Activated CD4-positive, CD25-positive, alpha-beta regulatory T cell (primary cell): ENCODE measurements at places on chromosomes 3 and 15.

- no peak for DNase-seq
These were observed 236.9 kb upstream of the BHLHE40 start for GRCh38 chr3:4742359-4742758.

DNA sequence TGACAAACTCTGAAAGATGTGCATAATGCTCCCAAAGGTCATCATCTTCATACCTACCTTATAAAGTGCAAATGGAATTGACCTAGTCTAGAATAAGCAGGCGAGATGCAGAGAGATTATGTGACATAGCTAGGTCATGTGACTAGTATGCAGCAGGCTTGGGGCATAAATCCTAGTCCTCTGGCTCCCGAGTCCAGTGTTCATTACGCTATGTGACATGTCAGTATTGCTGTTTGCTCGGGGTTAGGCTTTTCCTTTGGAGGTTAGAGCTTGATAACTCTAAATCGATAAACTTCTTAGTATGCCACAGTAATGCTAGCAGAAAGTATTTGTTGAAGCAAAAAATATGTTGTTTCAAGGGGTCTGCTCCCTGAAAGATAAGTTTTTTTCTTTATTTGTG lies 481.7 kb upstream of the TPRG1 start:
- DNase-seq: no peak

GRCh38 chr15:44545913-44546802 lies 9.2 kb downstream of the EIF3J start:
- no peak for DNase-seq

GRCh38 chr3:151556596-151556995 lies 95.7 kb upstream of the IGSF10 start:
- no peak for DNase-seq

- DNase-seq: no peak
These were observed 87.4 kb downstream of the THSD4 start for GRCh38 chr15:71202712-71203111.

- DNase-seq: no peak
These were observed 491.6 kb upstream of the TPRG1 start for GRCh38 chr3:188680189-188680588.

GRCh38 chr3:25405335-25405734 lies 22.7 kb upstream of the RARB start:
- no peak for DNase-seq

DNA sequence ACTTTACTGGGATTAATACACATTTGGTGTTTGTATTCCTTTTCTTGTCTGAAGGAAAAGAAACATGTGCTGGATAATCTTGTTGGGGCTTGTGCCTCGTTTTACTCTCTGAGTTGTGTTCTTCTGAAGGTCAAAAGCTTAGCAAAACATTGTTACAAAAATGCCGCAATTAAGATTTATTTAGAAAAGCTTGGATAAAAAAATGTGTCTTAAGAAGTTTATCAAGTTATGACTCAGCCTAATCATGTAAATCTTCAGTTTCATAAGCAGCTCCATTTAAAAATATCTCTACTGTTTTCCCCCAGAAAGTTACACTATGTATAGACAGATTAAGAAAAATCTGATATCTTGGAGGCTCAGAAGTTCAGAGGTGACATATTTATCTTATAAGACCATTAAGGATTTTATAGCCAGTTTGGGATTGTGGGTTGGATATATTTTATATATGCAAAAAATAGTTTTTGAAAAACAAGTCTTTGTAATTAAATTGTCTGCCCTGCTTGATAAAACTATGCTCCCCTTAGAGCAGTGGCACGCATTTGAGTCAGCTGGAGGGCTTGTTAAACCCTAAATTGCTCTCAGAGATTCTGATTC lies 56.5 kb downstream of the CLDN11 start:
- DNase-seq: no peak

DNA sequence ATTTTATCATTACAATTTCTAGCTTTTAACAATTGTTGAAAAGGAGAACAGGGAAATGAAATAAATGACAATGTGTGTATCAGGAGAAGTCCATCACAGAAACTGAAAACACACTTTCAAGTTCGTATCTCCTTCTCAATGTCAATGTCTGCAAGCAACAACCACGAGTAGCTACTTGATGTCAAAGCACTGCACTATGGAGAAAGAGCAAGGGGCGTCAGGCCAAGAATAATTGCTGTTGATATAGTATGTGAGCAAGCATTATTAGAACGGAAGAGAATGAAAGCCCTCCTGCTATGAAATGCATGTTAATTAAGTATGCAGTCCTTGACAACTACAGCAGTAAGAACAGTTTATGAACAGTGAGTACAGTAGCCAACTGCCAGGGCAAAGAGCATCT lies 1250.1 kb downstream of the ZPLD1 start:
- no peak for DNase-seq

GRCh38 chr15:92677999-92678398 lies 22.4 kb upstream of the FAM174B start:
- no peak for DNase-seq

GRCh38 chr3:22016197-22016596 lies 265.2 kb upstream of the ZNF385D start:
- no peak for DNase-seq

DNA sequence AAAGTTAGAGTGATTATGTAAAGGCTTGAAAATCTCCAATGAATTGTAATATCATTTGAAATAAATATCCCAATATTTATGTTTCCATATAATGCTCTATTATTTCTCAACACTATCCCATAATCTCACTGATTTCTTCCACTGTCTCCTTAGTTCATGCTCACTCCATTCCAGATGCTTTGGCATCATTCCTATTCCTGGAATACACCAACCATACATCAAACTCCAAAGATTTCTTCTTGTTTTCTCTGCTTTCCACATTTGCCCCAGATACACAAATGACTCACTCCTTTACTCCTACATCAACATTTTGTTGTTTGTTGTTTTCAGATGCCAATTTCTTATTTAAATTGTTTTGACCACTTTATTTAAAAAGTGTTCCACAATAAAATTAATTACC lies 1390.8 kb downstream of the ZPLD1 start:
- no peak for DNase-seq

- DNase-seq: no peak
These were observed 37.6 kb downstream of the PIAS1 start for GRCh38 chr15:68091743-68092142.

- no peak for DNase-seq
These were observed 32.9 kb downstream of the CMSS1 start for GRCh38 chr3:99850608-99851007.

- no peak for DNase-seq
These were observed 21.3 kb downstream of the VGLL3 start for GRCh38 chr3:86969500-86970189.

DNA sequence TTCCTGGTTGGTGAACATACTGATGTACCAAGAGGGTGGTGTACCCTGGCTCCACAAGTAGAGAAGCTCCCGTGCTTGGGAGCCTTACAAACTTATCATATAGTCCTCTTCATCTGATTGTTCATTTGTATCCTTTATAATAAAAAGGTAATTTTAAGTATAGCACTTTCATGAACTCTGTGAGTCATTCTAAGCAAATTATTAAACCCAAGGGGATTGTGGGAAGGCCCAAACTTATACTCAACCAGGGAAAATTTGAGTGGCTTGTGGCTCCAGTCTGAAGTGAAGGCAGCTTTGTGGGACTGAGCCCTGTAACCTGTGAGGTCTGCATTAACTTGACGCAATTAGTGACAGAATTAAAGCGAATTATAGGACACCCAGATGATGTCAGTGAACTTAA lies 29.0 kb downstream of the TTBK2 start:
- no peak for DNase-seq

GRCh38 chr3:183587336-183587735 lies 31.8 kb upstream of the KLHL6 start:
- no peak for DNase-seq

GRCh38 chr15:51229907-51230330 lies 108.5 kb downstream of the CYP19A1 start:
- DNase-seq: no peak

- no peak for DNase-seq
These were observed 14.2 kb downstream of the ASB14 start for GRCh38 chr3:57278237-57278636.
